ENCODE measurements at places on chromosomes 2 and 18. TPM values are rescaled to one million over a fixed set of nuclear protein-coding genes. Genes with fewer than 3 reads are reported as not detected.

Gene RAX
- total RNA-seq: not detected

Gene HNMT
- 7.8 TPM for total RNA-seq

Gene CNGA3
- 0.09 TPM for total RNA-seq

Gene GCG
- not detected for total RNA-seq

Gene XIRP2
- total RNA-seq: 1,047 TPM

Gene ECEL1
- 0.51 TPM for total RNA-seq

DNA sequence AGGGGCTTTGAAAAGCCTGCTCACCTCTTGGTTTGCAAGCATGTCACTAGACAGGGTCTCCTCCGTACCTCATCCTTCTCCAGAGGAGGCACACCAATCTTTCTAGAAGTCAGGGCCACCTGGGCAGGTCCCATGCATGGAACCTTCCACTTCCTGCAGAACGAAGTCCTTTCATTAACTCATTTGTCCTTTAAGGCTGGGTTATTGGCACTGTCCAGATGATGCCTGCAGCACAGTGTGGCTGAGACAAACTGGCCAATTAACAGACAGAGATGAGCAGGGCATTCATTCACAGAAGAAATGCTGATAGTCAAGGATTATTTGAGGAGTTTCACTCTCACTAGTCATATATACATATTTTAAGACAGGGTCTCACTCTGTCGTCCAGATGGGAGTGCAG lies 245.3 kb downstream of the TFCP2L1 start:
- no peak overlapping the region for H3K27ac ChIP-seq
- no peak overlapping the region for H3K4me3 ChIP-seq
- no peaks in the 10 kb centered on the region for H3K36me3 ChIP-seq
- no peaks in the 10 kb centered on the region for H3K27me3 ChIP-seq
- no peaks in the 10 kb centered on the region for H3K4me1 ChIP-seq

- no peaks in the 10 kb centered on the region for H3K27me3 ChIP-seq
- no peak for DNase-seq
- H3K4me1 ChIP-seq: no peaks in the 10 kb centered on the region
Observed at GRCh38 chr2:72089537-72089936, 58.1 kb downstream of the CYP26B1 start.

GRCh38 chr18:75548353-75548905 lies 120.9 kb upstream of the SMIM21 start:
- H3K4me1 ChIP-seq: no peaks in the 10 kb centered on the region
- DNase-seq: no peak
- H3K27ac ChIP-seq: no peak overlapping the region
- no peaks in the 10 kb centered on the region for H3K36me3 ChIP-seq
- H3K27me3 ChIP-seq: no peaks in the 10 kb centered on the region

GRCh38 chr2:167759531-167759930 lies 487.9 kb downstream of the STK39 start:
- H3K4me3 ChIP-seq: no peak overlapping the region
- H3K27ac ChIP-seq: no peak overlapping the region
- DNase-seq: no peak
- no peaks in the 10 kb centered on the region for H3K27me3 ChIP-seq
- H3K36me3 ChIP-seq: no peaks in the 10 kb centered on the region
- H3K4me1 ChIP-seq: peaks cover 5% of the 10 kb centered on the region

DNA sequence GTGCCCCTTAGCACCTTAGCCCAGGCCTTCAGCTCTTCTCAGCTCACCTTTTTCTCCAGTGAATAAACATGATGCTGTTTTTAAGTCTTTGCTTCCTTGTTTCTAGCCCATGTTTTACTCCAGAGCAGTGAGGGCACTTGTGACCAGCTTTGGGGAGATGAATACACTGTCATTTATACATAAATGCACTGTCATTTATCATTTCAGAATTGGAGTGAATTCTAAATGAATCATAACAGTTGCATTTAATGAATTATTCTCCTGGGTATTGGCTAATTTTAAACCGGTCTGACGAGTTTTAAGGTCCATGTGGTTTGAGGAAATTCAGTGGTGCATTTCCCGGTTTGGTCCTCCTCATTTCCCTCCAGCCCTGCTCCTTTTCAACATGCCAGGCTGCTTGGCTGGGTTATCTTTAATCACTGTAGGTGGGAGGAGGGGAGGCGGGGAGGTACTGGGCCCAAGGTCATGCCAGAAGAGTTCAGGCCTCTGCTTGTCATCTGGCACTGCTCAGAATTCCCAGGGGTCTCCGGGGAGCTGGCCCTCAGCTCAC lies 23.9 kb downstream of the PRKCE start:
- no peak overlapping the region for H3K27ac ChIP-seq
- no peaks in the 10 kb centered on the region for H3K36me3 ChIP-seq
- H3K4me1 ChIP-seq: peaks cover 28% of the 10 kb centered on the region
- H3K4me3 ChIP-seq: no peak overlapping the region
- no peak for DNase-seq

DNA sequence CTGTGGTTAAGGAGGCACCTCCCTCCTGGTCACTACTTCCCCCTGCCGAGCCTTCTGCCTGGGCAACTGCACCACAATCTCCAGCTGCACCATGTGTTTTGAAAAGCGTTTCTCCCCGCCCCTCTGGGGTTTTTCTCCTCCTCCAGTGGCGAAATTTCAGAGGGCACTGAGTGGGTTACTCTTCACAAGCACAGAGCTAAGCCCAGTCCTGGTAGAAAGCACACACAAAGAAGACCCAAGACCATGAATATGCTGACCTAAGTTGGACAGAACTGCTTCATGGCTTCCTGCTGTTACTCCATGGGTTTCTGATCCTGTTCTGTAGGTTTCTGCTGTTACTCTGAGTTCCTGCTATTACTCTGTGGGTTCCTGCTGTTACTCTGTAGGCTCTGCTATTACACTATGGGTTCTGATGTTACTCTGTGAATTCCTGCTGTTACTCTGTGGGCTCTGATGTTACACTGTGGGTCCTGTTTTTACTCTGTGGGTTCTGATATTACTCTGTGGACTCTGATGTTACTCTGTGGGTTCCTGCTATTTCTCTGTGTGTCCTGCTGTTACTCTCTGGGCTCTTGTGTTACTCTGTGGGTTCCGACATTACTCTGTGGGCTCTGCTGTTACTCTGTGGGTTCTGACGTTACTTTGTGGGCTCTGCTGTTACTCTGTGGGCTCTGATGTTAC lies 216.6 kb downstream of the RTP5 start:
- DNase-seq: peak; percentile 20
- H3K27me3 ChIP-seq: peaks cover 9% of the 10 kb centered on the region
- H3K27ac ChIP-seq: no peak overlapping the region
- no peak overlapping the region for H3K4me3 ChIP-seq
- no peaks in the 10 kb centered on the region for H3K36me3 ChIP-seq
- H3K4me1 ChIP-seq: peaks cover 7% of the 10 kb centered on the region

DNA sequence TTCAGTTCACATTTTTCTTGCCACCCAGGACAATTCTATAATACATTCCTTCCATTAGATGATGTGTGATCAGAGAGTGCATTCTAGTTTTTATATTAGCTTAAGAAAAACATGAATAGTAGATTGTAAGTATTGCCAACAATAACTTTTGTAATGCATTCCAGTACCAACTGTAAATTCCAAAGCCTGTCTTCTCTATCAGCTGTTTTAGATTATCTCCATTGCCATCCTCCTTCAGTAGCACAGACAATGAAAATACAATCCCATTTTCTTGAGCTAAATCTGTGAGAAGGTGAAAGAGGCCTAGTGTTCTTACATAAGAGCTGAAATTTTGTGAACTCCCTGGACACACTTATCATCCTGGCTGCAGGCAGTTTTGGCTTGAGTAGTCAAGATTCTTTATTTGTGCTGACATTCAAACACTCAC lies 103.9 kb downstream of the CCBE1 start:
- H3K27ac ChIP-seq: no peak overlapping the region
- no peak for DNase-seq
- no peaks in the 10 kb centered on the region for H3K4me1 ChIP-seq
- H3K36me3 ChIP-seq: no peaks in the 10 kb centered on the region

DNA sequence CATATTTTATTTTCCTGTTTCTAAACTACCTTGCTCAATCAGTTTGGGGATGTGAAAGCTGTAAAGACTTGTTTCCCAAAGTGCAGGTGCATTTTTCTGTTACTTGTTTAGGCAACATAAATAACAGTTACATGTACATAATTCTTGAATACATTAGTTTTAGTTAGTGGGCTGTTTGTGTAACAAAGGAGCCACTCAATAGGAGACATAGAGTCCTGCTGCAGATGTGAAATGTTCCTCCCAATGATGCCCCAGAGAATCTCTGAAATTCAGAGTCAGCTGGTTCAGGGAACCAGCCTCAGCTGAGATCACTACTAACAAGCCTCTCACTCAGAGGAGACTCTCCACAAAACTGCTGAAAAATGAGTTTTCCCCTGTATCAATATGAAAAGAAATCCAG lies 91.5 kb upstream of the TWSG1 start:
- no peak overlapping the region for H3K27ac ChIP-seq
- H3K4me1 ChIP-seq: no peaks in the 10 kb centered on the region
- no peaks in the 10 kb centered on the region for H3K36me3 ChIP-seq
- no peak for DNase-seq
- H3K4me3 ChIP-seq: no peak overlapping the region

- H3K4me3 ChIP-seq: no peak overlapping the region
- H3K27ac ChIP-seq: no peak overlapping the region
- H3K4me1 ChIP-seq: no peaks in the 10 kb centered on the region
- H3K27me3 ChIP-seq: no peaks in the 10 kb centered on the region
- no peak for DNase-seq
Observed at GRCh38 chr2:149656996-149657395, 69.4 kb upstream of the MMADHC start.

Data from gastrocnemius medialis (tissue), 4 donors.